ENCODE measurements at places on chromosomes 13 and 19. TPM values are rescaled to one million over a fixed set of nuclear protein-coding genes. Genes with fewer than 3 reads are reported as not detected.

Gene KIR3DL2
- total RNA-seq, result not detected

Gene ZDHHC20
- 26.6 TPM for total RNA-seq

DNA sequence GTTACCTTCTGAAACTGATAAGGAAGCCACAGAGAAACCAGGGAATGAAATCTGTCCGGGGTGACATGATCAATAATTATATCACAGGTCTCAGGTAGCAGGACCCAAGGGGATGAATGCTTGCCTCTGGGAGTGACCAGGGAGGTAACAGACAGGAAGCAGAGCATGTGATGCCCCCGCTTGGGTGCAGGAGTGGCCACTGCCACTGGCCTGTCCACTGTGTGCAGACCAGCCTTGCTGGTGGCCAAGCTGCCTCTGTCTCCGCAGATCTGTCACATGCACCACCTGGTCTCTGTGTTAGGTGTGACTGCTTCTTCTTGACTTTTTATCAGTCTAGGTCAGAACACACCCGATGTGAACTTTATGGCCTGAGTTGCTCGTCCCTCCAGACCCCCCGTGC, 71.8 kb downstream of the PEPD start:
- no peak for DNase-seq

DNA sequence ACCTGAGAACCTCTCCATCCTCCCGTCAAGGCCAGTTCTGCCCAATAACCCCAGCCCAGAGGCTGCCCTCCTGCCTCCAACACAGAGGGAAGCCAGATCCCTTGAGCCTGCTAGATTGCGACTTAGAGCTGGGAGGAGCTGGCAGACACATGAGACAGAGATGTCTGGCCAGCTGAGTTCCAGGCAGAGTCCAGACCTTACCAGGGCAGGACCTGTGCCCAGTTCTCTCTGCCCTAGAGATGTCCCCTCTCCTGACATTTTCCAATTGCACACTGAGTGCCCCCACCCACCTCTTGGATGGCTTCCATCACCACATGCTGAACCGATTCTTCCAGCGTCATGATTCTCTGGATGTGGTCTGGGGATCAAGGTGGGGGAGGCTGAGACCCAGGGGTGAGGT, 3.0 kb downstream of the HOOK2 start:
- DNase-seq, result peak; percentile 52

DNA sequence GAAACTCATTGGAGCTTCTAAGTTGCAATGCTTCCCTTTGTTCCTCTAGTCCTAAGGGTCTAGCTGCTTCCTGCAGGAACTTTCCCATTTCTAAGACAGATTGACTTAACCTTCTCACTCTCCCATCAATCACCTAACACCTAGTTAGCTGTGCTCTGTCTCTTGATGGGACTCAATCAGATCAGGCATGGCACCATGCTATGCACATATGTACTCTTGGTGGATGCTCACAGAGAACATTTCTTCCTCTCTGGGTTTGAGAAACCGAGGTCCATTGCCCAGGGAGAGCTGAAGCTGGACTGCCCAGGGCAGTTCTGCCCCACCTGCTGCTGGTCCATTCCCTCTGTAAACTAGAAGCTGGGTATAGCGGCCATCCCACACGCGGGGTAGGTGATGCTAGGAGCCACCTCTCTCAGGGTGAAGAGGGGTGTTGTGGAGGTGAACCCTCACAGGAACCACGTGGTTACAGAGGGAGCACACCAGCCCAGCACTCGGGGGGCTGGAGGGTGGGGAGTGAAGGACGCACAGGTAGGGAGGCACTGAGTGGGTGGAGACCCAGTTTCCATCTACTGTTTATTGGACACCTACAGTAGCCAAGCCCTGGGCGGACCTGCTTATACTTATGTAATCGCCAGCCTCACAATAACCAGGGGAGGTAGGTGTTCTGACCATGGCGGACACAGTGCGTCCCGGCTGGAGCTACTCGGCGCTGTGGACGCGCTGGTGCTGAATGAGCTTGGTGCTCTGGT, 3.1 kb upstream of the UBE2M start:
- no peak for DNase-seq

- DNase-seq, result no peak
These were observed 5.3 kb downstream of the RNASEH2B start for GRCh38 chr13:50914848-50915247.

DNA sequence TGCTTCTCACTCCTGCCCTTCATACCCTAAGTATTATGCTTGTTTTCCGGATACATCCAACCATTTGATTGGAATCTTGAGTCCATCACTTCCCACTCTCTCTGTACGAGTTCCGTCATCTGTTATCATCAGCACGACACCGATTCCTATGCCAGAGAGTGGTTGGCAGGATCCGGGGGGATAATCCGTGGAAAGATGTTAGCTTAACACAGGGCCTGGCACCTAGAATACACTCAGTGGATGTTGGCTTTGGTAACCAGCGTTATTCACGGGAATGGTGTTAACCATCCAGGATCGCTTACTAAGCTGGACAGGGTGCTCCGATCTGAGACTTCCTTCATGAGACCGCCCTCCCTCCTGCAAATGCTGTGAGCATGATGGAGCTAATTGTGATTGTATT, 12.4 kb downstream of the VSTM2B start:
- no peak for DNase-seq
